A375 (cell line): ENCODE measurements at places on chromosomes 1 and 21. TPM values are rescaled to one million over a fixed set of nuclear protein-coding genes. Genes with fewer than 3 reads are reported as not detected.

The GBP1 gene
- 4.9 and 7.8 TPM in 2 replicates for total RNA-seq

The CCDC27 gene
- total RNA-seq, result not detected in 2 replicates

The RASSF5 gene
- 1.1 and 2.3 TPM in 2 replicates for total RNA-seq

The HCN3 gene
- total RNA-seq, result 1.2 and 2.0 TPM in 2 replicates

The PCSK9 gene
- total RNA-seq, result not detected in 2 replicates
